Stimulated activated CD8-positive, alpha-beta memory T cell treated with anti-CD3 and anti-CD28 coated beads, Interleukin-7, amount 100 ng/mL, for 1 hour (primary cell): ENCODE measurements at places on chromosomes 7 and 10.

DNA sequence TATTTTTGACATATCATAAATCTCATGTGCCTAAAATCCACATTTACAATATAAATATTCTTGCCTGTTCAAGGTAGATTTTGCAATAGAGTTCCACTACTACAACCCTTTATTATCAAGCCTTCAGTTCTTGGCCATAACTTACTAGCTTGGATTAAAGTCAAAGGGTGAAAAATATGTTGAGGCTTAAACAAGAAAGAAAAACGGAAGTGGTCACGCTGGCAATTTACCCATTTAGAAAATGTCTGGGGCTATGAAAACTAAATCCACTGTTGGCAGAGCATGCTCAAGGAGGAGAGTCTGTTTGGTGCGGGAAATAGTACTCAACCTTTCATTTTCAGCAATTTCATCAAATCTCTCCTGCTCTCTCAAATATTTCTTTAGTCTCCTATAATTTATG, 209.8 kb upstream of the RHOBTB1 start:
- DNase-seq = no peak

- DNase-seq = no peak
Measured at GRCh38 chr10:114024876-114025610, 18.6 kb upstream of the ADRB1 start.

DNA sequence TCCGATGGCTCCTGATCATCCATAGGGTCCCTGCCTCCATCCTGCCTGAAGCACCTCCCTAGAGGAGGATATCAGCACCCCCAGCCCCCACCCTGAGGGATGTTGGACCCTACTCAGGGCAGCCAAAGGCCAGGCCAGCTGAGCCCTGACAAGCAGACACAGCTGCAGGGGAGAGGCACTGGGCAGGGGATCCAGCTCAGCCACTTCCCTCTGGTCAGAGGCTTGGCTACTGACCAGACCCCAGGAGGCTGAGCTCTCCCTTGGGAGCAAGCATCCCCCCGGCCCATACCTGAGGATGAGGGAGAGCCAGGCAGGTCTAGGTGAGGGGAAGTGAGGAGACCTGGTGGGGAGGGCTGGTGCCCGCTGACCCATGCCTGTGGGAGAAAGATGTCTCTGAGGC, 6.6 kb downstream of the LDB3 start:
- no peak for DNase-seq

DNA sequence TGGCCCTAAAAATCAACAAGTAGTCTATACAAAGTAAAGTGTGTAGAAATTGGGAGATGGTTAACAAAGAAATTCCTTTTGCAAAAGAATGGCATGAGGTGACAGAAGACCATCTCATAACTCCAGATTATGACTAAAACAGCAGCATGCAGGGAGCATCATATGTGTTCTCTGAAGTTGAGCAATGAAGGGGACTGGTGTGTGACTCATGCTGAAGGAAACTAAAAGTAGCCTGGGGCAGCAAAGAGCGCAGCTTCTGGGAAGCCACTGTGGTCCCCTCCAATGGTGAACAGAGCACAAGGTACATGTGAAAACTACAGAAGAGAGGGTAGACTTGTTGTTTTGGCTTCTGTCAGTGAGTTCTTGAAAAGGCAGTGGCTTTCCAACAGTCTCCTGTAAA, 133.4 kb downstream of the MACC1 start:
- DNase-seq = no peak

- DNase-seq = no peak
Measured at GRCh38 chr10:29028486-29028885, 260.4 kb upstream of the LYZL1 start.

DNA sequence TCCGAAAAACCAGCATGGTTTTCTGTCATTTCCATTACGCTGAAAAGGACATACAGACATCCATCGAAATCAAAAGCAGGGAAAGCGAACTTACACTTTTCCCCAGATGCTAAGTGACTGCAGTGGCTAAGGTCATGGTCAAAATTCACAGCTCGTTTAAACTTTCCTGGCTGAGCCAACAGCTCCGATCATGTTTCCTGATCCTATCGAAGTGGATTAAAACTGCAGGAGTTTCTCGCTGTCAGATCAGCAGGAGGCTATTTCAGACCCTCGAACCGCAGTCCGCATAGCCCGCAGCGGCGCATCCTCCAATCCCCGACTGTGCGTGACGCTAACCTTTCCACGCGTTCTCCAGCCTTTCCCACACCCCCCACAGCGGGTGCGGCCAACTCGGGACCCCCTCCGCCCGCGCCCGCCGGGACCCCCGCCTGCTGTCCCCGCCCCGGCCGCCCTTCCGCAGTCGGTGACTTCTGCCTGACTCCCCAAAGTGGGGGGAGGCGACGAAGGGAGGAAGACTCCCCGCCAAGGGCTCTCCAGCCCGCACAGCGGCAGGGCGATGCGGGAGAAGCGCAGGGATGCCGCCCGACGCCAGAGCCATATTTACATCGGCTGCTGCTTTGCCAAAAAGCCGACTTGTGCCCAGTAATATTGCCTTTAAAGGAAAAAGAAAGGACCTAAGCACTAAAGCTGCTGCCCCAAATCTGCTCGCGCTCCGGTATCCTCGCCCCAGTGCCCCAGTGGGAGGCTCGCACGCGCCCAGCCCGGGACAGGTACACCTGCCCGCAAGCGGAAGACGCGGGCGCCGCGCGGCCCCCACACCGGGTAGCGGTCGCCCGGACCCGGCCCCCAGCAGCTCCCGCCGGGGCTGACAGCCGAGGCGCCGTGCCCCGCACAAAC, 1.2 kb downstream of the PIP4K2A start:
- no peak for DNase-seq

DNA sequence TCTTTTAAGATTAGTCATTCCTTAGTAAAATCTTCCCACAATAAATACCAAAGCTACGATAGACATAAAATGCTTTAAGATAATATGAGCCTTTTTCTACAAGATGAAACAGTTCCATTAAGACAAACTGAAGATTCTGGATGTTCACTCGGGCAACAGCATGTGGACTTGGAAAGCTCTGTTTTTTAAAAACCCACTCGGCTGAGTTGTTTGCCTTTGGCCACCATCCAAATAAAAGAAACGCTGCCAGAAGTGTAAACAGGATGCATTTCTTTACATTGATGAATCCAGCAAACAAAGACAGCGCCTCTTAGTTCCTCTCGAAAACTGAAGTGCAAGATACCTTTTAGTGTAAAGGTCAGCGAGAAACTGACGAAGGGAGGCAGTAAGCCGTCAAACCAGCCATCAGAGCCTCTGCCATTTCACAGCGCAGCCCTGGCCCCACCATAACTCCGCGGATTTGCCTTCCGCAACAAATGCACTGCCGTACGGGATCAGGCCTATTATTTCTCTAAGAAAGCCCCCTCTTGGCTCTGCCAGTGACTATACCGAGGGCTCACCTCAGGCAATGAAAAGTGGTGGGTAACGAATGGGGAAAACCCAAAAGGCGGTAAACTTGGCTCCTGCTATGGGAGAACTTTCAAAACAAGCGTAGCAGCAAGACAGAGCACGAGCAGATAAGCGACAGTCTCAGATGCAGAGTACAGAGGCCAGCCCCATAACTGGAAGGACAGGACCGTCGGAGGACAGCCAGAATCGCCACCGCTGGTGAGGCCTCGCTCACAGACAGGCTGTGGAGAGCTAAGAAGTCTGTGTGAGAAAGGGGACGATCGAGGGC, 41.4 kb downstream of the GNA12 start:
- no peak for DNase-seq

GRCh38 chr7:48741545-48741944, 182.8 kb upstream of the CDC14C start:
- no peak for DNase-seq

GRCh38 chr10:58886406-58886805, 290.0 kb upstream of the PHYHIPL start:
- no peak for DNase-seq

- DNase-seq = no peak
Measured at GRCh38 chr7:83486957-83487356, 162.0 kb downstream of the SEMA3E start.

- no peak for DNase-seq
Measured at GRCh38 chr7:88347090-88347489, 40.4 kb upstream of the STEAP4 start.

GRCh38 chr10:73828161-73828560, 16.8 kb upstream of the NDST2 start:
- no peak for DNase-seq

- no peak for DNase-seq
Measured at GRCh38 chr7:99102809-99103690, 40.9 kb downstream of the SMURF1 start.

DNA sequence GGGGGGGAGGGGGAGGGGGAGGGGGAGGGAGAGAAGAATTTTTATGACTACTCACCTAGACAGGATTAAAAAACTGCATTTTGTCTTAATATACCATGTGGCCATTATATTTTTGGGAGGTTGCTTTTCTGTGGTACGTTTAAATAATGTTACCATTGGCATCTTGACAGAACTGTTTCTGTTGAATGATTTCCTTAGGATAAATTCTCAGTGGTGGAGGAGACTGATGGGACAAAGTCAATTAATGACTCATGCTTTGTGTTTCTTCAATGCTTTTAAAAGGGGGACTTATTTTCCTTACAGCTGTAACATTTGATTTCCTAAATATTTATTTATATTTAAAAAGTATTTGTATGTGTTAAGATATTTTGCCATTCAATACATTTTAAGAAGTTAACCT, 13.7 kb downstream of the AGR2 start:
- no peak for DNase-seq

DNA sequence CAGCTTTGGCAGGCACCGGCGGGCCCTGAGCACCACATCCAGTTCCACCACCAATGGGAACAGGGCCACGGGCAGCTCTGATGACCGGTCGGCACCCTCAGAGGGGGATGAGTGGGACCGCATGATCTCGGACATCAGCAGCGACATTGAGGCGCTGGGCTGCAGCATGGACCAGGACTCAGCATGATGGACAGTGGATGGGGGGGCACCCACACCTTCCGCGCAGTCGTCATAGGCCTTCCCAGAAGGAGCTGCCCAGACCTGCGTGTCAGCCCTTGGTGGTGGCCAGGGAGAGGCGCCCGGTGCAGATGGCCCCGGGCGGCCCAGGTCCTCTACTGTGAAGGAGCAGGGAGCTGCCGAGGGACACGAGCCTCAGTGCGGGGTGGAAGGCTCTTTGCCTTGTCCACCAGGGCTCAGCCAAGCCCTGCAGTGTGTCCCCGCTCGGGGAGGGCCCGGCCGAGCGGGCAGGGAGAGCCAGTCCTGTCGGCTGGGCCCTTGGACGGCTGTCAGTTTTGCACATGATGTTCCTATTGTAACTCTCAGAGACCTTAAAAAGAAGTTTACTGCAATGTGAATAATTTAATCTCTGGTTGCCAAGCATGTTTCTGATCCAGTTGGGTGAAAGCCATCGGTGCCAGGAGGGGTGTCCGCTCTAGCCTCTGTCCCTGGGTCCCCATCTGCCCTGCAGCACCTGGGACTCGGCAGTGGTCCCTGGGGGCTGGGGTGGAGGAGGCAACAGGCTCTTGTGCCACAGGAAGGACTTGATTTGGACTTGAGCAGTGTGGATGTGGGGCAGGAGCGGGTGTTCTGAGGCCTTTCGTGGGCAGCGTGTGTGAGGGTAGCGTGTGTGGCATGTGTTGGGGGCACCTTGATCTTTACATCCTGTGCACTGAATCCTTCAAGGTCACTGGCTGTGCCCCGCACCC, 12.6 kb downstream of the NACAD start:
- DNase-seq = no peak

GRCh38 chr7:34837316-34837715, 179.3 kb downstream of the NPSR1 start:
- DNase-seq = no peak

DNA sequence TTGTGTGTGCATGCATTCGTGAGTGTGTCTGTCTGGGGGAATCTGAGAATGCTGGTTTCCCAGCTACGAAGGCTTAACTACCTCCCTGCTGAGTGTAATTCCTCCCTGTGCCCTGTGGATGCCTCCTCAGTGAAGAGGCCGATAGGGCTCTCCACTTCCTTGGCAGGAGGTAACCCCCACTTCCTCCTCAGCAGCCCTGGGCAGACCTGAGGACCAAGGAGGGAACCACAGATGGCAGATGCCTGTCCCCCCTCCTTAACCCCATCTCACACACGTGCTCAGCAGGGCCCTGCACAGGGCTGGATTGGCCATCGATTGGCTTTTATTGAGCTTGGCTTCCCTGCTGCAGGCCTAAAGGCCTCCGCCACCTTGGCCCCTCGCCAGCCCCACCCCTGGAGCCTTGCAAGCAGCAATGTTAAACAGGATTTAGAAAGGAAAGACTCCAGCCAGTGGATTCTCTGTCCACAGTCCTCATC, 45.6 kb upstream of the LRRC4 start:
- no peak for DNase-seq

DNA sequence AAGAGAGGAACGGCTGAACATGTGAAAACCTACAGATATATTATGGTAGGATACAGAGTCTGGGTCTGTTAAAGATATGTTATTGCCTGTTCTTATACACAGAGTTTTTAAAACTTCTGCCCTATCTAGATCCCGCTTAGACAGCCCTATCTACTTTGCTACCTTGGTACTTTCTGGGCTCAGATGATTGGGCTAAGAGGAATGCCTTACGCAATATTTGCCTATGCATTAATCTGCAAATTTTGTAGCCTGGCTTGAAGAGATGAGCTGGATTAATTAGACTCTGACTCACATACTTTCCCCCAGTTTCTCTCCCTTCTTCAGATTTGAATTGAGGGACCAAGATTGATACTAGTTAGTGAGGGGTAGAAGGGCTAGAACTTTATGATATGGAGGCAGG, 33.6 kb upstream of the A1CF start:
- DNase-seq = no peak

GRCh38 chr7:20053334-20054104, 163.7 kb downstream of the MACC1 start:
- no peak for DNase-seq

DNA sequence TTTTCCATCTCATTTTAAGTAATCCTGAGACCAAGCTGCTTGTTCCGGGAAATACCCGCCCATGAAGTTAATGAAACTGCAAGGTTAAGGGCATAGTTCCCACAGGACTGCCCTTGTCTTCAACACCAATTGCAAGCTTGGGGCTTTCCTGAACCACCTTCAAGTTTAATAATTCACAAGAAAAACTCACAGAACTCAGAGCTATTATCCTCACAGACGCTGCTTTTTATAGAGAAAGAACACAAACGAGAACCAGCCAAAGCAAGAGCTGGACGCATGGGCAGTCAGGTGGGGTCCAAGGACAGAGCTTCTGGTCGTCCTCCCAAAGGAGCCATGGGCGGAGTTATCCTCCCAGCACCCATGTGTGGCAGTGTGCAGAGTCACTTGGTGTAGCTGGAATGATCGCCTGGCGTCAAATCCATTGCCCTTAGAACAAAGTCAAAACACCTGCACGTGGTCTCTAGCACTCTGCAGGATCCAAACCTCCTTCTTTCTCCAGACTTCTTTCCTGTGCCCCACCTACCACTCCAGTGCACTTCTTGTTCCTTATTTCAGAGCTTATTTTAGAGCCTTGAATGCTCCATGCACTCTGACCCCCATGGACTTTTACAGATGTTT, 56.7 kb downstream of the SNX10 start:
- no peak for DNase-seq

DNA sequence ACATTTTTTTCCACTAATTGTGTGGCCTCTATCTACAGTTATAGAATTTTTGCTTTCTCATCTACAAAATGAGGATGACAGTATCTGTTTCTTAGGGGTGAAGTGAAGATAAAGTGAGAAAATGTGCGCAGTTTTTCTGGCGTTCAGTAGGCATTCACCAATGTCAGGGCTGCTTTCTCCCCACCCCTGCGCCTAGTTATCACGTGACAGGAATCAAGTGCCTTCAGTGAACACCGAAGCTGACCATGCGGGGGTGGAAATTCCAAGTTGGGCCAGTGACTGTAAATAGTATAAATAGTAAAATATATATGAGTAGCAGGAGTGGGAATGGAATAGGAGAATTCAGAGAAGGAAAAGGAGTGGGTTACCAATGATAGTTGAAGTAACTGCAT, 77.4 kb downstream of the TAF3 start:
- no peak for DNase-seq
